Mammary microvascular endothelial cell (primary cell): ENCODE measurements at places on chromosomes 12 and 14. TPM values are rescaled to one million over a fixed set of nuclear protein-coding genes. Genes with fewer than 3 reads are reported as not detected.

LMNTD1 gene
- 0.07 TPM in 1 of 2 replicates, not detected in the other for total RNA-seq

PLEKHH1 gene
- 0.05 and 0.13 TPM in 2 replicates for total RNA-seq

TEX22 gene
- not detected in 2 replicates for total RNA-seq

ANKRD33 gene
- 1.0 TPM in 1 of 2 replicates, not detected in the other for total RNA-seq

ZC2HC1C gene
- 0.89 and 1.3 TPM in 2 replicates for total RNA-seq

KRT6B gene
- not detected in 2 replicates for total RNA-seq

P2RX7 gene
- 3.6 and 6.9 TPM in 2 replicates for total RNA-seq

CD69 gene
- 0.25 and 0.40 TPM in 2 replicates for total RNA-seq

OR4Q3 gene
- not detected in 2 replicates for total RNA-seq

TMTC1 gene
- total RNA-seq: 6.6 and 9.3 TPM in 2 replicates

RHOJ gene
- total RNA-seq: 20.3 and 24.3 TPM in 2 replicates

E2F7 gene
- 27.8 and 34.3 TPM in 2 replicates for total RNA-seq

SLC38A4 gene
- 0.07 and 0.10 TPM in 2 replicates for total RNA-seq

PRH2 gene
- not detected in 2 replicates for total RNA-seq

TAS2R31 gene
- total RNA-seq: 0.15 TPM in 1 of 2 replicates, not detected in the other

CISTR gene
- total RNA-seq: not detected in 2 replicates

HHIPL1 gene
- 3.3 and 4.7 TPM in 2 replicates for total RNA-seq

RFX4 gene
- not detected in 2 replicates for total RNA-seq

JPH4 gene
- not detected in 2 replicates for total RNA-seq

ANAPC7 gene
- total RNA-seq: 38.4 and 44.1 TPM in 2 replicates

SYT10 gene
- not detected in 2 replicates for total RNA-seq

GARIN6 gene
- total RNA-seq: not detected in 2 replicates

IPO4 gene
- 61.1 and 67.6 TPM in 2 replicates for total RNA-seq

PRB2 gene
- total RNA-seq: not detected in 2 replicates

TMEM119 gene
- total RNA-seq: 0.94 TPM in 1 of 2 replicates, not detected in the other

ZNF140 gene
- 8.1 and 9.9 TPM in 2 replicates for total RNA-seq

EPYC gene
- total RNA-seq: not detected in 2 replicates

EIF2B1 gene
- total RNA-seq: 67.1 and 94.1 TPM in 2 replicates

CYP27B1 gene
- total RNA-seq: 0.53 and 1.6 TPM in 2 replicates

TCL1B gene
- not detected in 2 replicates for total RNA-seq

TROAP gene
- 26.0 and 39.2 TPM in 2 replicates for total RNA-seq

TIGAR gene
- 20.4 and 23.5 TPM in 2 replicates for total RNA-seq

PPP1R36 gene
- 0.39 TPM in 1 of 2 replicates, not detected in the other for total RNA-seq

RTL1 gene
- total RNA-seq: not detected in 2 replicates

POTEM gene
- not detected in 2 replicates for total RNA-seq

CPNE6 gene
- not detected in 2 replicates for total RNA-seq

ASIC1 gene
- total RNA-seq: 0.25 and 1.9 TPM in 2 replicates

MOAP1 gene
- total RNA-seq: 11.3 and 13.1 TPM in 2 replicates

FAM90A1 gene
- 0.10 TPM in 1 of 2 replicates, not detected in the other for total RNA-seq

ENDOU gene
- total RNA-seq: not detected in 2 replicates

MYF6 gene
- total RNA-seq: not detected in 2 replicates

SLCO1B1 gene
- total RNA-seq: not detected in 2 replicates

CBLN3 gene
- total RNA-seq: 0.20 and 2.2 TPM in 2 replicates

SERPINA9 gene
- total RNA-seq: not detected in 2 replicates

OAS3 gene
- total RNA-seq: 94.5 and 102 TPM in 2 replicates

FGD4 gene
- 21.8 and 22.5 TPM in 2 replicates for total RNA-seq

RDH12 gene
- total RNA-seq: not detected in 2 replicates

CAND1 gene
- total RNA-seq: 42.6 and 57.1 TPM in 2 replicates

GPD1 gene
- not detected in 2 replicates for total RNA-seq

CCDC38 gene
- 0.07 and 0.15 TPM in 2 replicates for total RNA-seq

GLI1 gene
- total RNA-seq: not detected in 2 replicates

TSPAN19 gene
- not detected in 2 replicates for total RNA-seq

GALC gene
- total RNA-seq: 10.6 and 11.7 TPM in 2 replicates

NR4A1 gene
- 4.4 and 10.5 TPM in 2 replicates for total RNA-seq

ACRBP gene
- total RNA-seq: 0.27 and 0.84 TPM in 2 replicates

MGST1 gene
- 28.5 and 34.8 TPM in 2 replicates for total RNA-seq

BICDL1 gene
- total RNA-seq: 0.27 TPM in 1 of 2 replicates, not detected in the other

TAS2R42 gene
- not detected in 2 replicates for total RNA-seq
